ENCODE measurements at places on chromosomes 6 and 20.

DNA sequence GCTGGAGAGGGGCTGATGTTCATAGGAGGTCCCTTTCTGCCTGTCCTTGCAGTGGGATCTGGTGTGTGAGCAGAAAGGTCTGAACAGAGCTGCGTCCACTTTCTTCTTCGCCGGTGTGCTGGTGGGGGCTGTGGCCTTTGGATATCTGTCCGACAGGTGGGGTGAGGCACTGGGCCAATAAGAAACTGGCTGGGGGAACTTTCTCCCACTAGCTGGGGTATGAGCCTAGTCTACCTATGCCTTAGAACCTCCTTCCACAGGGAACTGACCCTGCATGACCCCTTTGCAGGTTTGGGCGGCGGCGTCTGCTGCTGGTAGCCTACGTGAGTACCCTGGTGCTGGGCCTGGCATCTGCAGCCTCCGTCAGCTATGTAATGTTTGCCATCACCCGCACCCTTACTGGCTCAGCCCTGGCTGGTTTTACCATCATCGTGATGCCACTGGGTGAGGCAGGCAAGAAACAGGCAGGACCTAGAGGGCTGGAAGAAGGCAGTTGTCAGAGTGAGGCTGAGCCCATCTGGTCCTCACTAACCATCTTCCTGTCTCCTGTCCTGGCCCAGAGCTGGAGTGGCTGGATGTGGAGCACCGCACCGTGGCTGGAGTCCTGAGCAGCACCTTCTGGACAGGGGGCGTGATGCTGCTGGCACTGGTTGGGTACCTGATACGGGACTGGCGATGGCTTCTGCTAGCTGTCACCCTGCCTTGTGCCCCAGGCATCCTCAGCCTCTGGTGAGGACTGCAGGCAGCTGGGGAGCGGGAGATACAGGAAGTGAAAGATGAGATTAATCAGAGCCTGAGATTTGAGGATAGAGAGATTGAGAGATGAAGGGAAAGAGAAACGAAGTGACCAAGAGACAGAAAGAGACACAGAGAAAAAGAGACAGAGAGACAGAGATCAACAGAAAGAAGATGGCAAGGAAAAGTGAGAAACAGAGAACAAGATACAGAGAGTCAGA is 1.6 kb downstream of the SLC22A7 start:
- DNase-seq = no peak

DNA sequence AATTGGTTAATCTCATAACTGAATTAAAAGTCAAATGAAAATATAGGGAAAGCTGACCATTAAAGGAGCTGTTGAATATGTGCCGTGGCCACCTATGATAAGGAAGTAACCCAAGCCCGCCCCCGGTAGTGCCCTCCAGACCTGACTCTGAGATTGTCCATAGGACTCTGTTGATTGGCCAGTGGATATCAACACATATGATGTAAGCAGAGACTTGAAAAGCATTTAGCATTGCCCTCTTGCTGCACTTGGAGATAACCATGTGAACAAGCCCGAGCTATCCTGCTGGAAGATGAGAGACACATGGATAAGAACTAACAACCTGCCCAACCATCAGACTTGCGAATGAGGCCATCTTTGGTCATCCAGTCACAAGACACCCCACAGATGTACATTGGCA is 83.2 kb downstream of the LINC00237 start:
- DNase-seq = no peak

DNA sequence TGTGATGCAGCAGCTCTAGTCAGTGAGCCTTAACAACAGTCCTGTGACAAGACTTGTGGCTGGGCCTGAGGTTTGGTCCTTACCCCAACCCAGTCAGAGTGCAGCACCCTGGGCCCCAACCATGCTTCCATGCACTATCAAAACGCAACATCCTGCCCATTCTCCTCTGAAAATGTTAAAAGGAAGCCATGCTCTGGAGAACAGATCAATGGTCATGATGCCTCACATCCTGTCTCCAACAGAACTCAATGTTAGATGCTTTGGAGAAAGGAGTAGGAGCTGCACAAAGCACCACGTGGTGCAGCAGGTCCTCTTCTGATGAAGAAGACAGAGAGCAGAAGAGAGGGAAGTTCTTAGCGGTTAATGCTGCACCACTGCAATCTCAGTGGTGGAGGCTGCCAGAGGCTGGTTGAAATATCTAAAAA is 41.9 kb downstream of the TRAM2 start:
- DNase-seq = no peak

- DNase-seq = no peak
Observed at GRCh38 chr20:1072258-1072657, 46.1 kb upstream of the PSMF1 start.

DNA sequence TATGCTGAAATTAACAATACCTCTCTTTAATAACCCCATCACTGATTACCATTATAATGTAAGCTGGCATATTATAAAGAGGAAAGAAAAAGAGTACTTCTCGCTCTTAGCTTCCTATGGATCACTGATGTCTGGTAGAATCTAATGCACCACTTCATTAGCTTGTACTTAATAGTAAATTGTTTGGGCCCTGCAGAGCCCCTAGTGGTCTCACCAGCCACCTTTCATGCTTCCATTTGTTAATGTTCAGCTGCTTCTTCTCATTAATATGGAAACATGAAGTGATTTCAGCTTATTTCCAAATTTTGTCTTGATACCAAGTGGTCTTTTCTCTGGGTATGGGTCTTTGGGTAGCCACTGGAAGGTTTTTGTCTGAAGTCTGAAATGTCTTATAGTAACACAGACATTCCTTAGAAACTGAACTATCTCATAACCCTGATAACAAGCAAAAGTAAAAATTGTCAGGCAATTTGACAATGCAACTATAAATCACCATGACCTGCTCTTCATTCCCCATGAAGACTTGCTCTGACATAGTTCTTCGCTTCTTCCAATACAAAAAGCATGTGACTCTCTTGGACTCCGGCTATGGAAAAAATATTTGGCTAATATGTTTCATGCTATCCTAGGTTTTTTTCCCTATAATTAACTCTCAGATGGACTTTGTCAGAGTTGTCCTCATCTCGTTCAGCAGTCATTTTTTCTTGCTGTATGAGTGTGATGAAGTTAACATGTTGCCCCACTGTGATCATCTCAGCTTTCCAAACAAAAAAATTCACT is 395.8 kb upstream of the MARCKS start:
- no peak for DNase-seq

DNA sequence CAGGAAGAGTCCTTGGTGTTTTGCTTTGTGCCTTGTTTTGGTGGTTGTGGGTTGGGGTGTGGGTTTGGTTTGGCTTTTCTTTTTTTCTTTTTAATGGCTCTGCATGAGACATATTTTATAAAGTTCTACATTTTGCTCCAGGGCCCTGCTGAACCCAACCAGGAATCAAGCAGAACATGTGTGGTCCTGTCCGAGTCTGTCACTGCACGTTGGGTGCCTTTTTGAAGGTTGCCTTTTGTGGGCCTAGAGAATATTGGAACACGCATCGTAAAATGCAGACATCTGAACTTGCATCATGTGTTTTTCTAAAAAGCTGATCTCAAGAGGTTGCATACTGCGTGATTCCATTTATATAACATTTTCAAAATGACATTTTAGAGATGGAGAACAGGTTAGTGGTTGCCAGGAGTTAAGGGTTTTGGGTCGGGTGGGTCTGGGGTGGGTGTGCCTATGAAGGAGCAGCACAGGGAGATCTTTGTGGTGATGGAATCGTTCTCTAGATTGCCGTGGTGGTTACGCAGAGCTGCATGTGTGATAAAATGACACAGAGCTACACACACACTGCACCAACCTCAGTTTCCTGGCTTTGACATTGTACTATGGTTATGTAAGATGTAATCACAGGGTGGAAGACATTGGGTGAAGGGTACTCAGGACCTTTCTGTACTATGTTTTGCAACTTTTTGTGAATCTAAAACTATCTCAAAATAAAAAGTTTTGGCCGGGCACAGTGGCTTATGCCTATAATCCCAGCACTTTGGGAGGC is 80.2 kb downstream of the EYA2 start:
- DNase-seq = no peak

DNA sequence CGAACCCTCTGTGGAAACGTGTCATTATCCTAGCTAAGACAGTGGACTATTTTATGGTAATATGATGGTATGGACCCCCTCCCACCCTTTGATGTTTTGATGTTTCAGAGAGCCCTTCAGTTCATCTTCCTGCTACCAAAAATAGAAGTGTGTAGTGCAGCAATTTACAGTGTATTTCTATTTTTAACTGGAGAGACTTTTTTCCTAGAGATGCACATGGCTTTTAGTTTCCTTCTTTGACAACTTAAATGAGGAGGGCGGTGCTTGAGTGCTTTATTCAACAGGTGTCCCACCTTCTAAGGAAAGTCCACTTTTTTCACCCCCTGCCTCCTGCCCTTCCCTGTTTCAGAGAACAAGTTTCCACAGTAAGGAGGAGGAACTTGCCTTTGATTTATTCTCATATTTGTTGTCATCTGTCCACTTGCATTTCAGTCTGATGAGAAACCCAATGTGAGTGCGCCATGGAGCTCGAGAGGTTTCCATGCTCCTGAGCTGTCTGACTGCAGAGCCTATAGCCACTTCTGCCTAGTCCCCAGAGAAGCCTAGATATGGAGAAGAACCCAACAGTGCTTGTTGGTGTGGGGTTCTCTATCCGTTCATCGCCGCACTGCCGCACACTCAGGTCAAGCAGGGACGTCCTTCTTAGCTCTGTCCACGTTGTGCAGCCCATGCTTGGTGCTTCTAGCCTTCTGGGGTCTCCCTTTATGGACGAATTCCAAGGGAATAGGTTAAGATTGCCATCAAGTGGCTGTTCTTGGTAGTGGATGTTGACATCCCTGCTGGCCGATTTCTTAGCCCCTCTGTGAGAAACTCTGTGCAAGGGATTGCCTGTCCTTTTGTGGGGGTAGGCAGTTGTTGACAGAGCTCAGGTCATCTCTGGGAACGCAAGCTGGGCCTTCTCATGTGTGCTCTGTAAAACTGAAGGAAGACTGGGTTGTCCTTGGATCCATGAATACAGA is 144.2 kb downstream of the JARID2 start:
- DNase-seq = no peak

DNA sequence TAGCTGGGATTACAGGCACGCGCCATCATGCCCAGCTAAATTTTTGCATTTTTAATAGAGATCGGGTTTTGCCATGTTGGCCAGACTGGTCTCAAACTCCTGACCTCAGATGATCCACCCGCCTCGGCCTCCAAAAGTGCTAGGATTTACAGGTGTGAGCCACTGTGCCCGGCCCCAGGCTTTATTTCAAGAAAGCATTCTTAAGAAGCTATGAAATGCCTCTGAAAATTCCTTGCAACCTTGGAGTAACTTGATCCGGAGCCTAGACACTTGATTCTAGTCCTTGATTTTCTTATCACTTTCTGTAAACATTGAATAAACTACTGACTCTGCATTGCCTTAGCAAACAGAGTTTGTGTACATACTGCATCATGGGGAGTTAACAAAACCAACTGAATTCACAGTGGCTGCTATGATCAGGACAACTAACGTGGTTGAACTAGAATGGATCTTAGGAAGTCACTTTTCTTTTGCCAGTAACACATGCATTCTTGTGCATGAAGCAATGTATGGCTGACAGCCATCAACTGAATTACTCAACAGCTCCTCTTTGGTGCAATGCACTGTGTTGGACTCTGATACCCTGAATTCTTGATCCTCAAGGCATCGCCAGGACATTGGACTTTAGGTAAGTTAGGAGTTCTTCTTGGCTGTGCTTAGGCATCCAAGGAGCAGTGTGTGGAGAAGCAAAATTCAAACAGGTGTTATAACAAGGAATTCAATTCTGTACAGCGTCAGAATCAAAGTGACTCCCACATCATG is 102.8 kb upstream of the TMEM170B start:
- no peak for DNase-seq

DNA sequence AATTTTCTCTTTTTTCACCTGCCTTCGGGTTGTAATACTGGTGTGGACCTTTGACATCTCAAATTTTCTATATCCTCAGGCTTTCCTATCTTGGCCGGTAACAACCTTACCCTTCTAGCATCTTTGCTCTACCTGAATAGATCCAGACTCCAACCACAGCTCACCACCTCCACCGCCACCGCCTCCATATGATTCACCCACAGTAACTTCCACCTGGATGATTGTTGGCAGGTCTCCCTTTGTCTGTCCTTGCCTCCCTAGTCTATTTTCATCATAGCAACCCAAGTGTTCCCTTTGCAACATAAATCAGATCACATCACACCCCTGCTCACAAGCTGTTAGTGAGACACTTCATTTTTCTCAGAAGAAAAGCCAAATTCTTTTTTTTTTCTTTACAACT is 525.8 kb upstream of the POU3F2 start:
- no peak for DNase-seq
